Cerebellar cortex (tissue), 1 donor: ENCODE measurements at places on chromosomes 11 and 22.

- no peak for DNase-seq
Measured at GRCh38 chr11:9120664-9121468, 29.5 kb upstream of the SCUBE2 start.

- no peak for DNase-seq
Measured at GRCh38 chr11:47609675-47610074, 15.5 kb upstream of the C1QTNF4 start.

DNA sequence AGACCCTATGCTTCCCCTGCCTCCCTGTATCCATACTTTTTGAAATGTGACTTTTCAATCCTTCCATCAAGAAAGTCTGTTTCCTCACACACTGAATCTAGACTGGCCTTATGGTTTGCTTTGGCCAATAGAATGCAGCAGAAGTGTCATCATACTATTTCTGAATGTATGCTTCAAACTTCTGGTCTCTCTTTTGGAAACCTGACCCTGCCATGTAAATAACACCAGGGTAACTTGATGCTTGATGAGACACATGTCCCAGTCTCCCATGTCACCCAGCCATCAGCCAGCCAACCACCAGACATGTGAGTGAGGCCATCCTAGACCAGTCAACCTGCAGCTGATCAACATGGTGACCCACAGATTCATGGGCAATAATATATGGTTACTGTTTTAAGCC, 29.7 kb upstream of the CAVIN3 start:
- no peak for DNase-seq

- DNase-seq = peak; percentile 63
Measured at GRCh38 chr11:131874070-131874469, 503.7 kb downstream of the NTM start.

- DNase-seq = no peak
Measured at GRCh38 chr11:22407921-22408320, 69.7 kb downstream of the SLC17A6 start.

DNA sequence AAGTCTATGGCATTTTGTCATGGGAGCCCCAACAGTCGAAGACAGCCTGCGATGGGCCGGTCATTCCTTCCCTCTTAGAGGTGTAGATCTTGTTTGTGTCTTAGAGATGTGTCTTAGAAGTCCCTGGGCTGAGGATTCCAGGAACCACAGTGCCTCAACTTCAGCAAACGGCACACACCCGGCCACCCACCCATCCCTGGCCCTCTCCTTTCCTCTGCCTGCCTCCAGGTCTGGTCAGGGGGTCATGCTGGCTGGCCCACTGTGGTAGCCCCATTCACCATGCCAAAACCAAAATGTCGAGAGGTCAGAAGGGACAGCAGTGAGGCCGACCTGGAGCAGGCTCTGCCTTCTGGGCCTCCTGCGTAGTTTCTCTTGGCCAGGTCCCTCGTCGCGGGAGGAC, 857.9 kb downstream of the TBC1D22A start:
- DNase-seq = no peak

DNA sequence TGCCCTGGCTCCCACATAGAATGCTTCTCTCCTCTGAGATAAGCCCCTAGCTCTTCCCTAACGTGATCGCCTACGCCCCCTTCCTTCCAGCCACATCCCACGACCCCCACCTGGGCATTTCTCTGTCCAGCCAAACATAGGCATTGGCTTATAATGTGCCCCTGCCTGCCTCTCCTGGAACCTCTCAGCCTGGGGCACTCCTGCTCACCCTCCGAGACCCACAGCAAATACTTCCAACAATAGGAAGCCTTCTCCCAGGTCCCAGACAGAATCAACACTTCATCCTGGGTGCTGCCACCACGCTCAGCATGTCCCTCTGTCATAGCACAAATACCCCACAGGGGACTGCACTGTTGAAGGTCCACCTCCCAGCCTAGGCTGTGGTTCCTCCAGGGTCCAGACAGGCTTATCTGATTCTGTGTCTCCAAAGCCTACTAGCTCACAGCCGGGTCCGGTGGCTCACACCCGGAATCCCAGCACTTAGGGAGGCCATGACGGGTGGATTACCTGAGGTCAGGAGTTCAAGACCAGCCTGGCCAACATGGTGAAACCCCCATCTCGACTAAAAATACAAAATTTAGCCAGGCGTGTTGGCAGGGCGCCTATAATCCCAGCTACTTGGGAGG, 24.2 kb upstream of the TMPRSS4 start:
- no peak for DNase-seq

DNA sequence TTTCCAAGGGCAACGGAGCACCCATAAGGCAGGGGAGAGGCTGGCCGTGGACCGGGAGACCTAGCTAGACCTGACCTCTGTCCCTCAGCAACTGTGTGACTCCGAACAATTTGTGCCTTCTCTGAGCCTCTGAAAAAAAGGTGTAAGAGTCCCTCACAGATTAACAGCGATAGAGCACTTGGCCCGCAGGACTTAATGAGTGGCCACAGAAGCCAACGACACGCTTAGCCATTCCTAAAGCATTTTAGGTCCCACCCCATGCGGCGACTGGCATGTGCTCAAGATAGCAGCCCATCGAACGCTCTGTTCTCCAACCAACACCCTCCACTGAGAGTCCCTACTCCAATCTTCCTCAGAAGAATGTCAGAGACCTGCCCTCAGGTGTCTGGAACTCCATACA, 1.5 kb downstream of the SULT4A1 start:
- peak; percentile 25 for DNase-seq

DNA sequence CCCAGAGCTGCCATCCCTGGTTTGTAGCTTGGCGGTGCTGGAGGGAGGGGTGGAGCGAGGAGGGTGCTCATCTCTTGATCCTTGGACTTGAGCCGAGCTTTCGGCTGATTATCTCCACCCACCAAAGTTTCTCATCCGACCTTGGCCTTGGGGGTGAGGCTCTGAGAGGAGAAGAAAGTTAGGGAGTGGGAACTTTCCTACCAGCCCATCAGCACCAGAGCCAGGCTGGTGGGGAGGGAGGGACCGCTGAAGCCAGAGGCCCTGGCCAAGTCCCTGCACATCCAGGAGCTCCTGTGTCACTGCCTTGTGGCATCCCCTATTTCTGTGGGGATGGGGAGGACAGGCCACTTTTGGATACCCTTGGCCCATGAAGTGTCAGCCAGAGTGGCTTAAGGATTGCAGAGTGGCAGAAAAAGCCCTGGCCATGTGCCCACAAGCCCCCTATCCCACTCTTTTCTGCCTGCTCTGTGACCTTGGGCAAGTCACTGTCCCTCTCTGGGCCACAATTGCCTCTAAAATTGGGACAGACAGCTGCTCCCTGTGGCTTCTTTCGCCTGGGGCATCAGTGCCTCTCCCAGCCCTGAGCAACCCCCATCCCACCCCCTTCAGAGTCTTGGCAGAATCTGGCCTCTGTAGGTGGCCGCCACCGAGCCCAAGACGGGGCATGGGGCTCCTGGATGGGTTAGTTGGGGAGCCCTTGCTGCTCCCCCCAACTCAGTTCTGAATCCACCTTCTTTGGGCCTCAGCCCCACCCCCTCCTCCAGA, 10.3 kb downstream of the KCTD17 start:
- DNase-seq = no peak

DNA sequence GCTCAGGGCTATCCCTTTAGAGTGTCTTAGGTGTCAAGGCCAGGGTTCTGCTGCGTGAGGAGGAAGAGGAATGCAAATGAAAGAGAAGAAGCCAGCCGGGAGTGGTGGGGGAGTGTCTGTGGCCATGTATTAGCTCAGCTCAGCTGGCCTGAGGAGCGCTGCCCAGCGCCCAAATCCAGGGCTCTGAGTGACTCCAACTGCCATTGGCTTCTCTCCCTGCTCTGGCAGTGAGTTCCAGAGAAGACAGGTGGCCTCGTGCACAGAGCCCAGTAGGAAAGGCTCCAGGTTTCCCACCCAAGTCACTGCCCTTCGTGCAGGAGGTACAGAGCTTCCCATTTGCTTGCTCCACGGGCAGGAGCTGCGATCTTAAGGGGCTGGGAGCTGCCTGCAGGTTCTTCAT, 302.0 kb downstream of the KIRREL3 start:
- peak; percentile 82 for DNase-seq

DNA sequence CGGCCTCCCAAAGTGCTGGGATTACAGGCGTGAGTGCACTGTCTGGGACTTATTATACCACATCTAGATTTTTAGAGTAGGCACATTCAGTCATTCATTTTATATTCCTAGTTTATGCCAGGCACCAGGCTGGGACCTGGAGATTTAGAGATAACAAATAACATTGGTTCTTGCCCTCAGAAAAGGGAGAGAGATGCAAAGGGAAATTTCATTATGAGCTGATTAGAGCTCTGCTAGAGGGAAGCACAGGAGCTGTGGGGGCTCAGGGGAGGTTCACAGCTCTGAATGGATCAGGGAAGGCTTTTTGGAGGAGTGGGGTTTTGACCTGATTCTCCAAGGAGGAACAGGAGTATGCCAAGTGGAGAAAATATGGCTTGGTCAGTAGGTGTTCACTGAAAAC, 32.3 kb downstream of the MEI1 start:
- DNase-seq = no peak

GRCh38 chr11:43359422-43359818, 700 bp downstream of the TTC17 start:
- peak; percentile 30 for DNase-seq

DNA sequence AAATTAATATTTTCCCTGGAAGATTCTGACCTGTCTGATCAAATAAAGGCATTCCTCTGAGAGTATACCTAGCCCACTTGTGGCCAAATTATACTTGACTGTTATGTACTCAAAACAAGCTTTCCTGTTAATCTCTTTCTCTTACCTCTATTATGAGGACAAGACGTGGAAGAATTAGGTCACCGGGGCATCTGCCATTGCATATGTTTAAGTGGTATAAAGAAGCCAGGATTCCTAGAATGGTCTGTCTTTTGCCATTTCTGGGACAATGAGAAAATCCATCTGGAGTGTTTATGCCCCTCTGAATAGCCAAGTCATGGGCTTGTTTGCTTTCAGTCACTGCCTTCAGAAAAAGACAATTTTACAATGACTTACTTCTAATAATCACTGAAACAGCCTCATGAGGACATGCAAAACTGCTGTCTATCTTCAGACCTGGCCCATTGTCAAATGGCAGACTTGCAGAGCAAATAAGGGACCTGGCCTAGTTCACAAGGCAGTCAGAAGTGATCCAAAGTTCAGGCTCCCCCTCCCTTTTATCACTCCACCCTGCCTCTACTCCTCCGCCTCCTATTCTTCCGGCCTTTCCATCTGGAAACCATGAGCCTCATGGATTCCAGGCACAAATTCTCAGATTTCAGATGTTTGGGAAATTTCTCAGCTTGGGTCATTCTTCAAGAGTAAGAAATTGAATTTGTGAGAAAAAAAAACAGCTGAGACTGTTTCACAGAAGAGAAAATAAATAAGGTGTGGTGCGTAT, 128.1 kb upstream of the LDLRAD3 start:
- DNase-seq = peak; percentile 69

DNA sequence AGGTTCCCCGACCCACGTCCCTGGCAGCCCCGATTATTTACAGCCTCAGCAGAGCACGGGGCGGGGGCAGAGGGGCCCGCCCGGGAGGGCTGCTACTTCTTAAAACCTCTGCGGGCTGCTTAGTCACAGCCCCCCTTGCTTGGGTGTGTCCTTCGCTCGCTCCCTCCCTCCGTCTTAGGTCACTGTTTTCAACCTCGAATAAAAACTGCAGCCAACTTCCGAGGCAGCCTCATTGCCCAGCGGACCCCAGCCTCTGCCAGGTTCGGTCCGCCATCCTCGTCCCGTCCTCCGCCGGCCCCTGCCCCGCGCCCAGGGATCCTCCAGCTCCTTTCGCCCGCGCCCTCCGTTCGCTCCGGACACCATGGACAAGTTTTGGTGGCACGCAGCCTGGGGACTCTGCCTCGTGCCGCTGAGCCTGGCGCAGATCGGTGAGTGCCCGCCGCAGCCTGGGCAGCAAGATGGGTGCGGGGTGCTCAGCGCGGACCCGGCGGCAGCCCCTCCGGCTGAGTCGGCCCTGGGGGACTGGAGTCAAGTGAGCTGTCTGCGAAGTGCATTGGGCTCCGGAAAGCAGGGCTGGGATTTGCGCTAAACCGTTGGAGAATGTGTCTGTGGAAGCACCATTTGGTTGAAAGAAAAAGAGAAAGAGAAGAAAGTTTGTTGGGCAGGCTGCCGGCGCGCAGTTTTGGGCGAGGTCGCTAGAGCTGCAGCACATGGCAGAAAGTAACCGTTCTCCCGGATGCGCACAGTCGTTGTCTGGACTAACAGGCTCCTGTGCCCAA, at the start of gene CD44:
Gene CD44 (plus strand): TSS at position 229 of the 779 bp plus-strand sequence. CDS start 133 bp downstream, at position 362.
- no peak for DNase-seq

GRCh38 chr11:116993599-116993998, 104.6 kb downstream of the SIK3 start:
- DNase-seq = no peak

DNA sequence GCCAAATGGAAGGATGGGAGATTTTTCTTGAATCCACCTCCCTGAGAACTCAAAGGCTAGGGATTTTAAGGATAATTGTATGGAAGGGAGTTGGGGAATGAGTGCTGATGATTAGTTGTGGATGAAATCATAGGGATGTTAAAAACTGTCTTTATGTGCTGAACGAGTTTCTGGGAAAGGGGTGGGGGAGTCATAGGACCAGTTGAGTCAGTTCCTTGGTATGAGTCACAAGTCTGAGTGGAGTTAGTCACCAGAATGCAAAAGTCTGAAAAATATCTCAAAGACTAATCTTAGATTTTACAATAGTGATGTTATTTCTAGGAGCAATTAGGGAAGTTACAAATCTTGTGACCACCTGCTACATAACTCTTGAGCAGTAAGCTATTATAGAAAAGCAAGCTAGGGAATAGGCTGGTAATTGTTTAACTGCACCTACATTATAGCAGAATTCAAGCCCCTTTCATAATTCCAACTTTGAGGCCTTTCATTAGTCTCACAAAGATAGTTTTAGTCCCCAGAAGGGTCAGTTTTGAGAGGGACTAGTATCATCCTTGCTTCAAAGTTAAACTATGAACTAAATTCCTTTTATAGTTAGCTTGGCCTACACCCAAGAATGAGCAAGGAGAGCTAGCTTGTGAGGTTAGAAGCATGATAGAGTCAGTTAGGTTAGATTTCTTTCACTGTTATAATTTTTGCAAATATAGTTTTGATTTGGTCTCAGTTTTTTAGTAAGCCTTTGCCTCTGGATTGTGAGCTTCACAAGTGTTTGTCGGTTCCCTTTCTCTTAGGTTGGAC, 668.0 kb downstream of the ETS1 start:
- no peak for DNase-seq

DNA sequence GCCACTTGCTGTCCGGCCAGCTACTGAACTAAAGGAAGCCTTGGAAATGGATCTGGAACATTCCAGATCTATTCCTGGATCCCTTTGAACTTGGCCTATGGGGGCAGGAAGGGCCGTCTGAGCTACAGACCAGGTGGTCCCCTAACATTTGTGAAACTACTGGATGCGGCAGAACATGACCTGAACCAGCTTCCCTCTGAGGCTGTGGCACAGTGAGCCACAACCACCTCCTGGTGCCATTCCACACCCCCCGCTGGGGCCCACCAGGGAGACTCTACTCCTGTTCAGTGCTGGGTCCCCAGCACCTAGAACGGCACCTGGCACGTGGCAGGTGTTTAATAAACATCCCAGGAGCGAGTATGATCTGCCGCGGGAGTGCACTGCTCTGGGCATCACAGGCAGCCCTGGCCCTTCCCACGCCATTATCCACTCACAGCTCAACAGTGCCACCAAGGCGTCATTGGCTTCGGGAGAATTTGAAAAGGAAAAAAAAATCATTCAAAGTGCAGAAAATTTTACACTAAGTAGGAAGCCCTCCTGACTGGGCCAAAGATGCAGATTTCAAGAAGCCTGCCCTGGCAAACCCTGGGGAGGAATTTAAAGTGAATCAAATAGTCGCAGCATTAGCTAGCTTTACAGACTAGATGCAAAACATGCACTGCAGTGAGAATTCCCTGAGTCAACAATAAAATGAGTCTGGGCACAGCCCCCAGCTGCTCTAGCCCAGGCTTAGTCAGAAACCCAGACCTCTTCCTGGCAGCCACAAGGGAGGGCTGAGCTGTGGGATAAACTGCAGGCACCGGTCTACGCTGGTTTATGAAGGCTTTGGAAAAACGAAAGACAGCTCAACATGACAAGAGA, 14.3 kb upstream of the EFCAB6 start:
- no peak for DNase-seq
